ENCODE measurements at places on chromosomes 4 and X.

DNA sequence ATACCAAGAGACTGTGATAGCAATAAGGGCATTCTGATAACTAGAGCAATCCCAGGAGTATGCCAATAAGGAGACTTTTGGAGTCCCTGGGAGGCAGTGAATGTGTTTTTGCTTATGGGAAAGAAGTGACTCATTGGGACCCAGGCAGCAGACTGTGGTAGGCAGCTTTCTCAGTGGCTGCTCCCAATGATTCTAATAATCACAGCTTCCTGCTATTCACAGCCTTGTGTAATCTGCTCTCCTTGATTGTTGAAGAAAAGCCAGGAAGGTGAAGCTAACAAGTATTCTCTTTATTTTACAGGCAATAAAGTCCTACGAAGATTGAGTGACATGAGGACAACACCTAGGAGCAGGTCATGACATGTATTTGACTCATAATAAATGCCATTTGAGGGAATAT, 70.3 kb upstream of the DDX60 start:
- DNase-seq = peak; percentile 93

GRCh38 chrX:4253092-4253491, 539.6 kb upstream of the PRKX start:
- no peak for DNase-seq

DNA sequence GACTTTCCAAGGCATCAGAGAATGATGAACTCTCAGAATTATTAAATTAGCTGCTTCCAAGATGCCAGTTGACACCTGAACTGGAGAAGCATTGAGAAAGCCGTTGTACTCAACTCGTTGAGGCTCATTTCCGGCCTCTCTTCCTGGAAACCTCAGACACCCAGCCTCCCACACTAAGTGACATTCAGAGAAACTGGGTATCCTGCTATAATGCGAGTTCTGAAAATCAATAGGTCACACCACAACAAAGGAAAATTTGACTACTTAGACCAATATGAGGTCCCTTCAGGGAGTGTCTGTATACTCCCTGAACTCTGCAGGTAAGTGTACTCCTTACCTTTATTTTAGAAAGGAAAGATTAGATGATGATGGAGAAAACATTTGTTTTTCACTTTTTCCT, 51.2 kb downstream of the ENPEP start:
- no peak for DNase-seq

DNA sequence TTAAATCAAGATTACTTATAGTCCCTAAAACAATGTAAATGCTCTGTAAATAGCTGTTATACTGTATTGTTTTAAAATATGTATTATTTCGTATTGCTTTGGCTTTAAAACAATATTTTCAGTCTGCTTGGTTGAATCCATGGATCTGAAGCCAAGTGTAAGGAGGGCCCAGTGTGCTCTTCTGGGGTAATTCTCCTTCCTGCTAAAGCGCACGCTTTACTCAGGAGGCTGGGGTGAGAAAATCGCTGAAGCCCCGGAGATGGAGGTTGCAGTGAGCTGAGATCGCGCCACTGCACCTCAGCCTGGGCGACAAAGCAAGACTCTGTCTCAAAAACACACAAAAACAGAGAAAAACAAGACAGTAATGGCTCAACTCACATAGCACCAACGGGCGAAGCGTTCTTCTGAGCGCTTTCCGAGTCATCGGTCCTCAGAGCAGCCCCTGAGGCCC, 391 bp upstream of the IDUA start:
- no peak for DNase-seq

Data from renal cortical epithelial cell (primary cell).